Thymus (tissue), 14 donors: ENCODE measurements at places on chromosomes 11 and 22. TPM values are rescaled to one million over a fixed set of nuclear protein-coding genes. Genes with fewer than 3 reads are reported as not detected.
A peak's percentile ranks its signal among the peaks of the same experiment; 100 is the strongest.

SCARF2 gene
- polyA plus RNA-seq: 1.3 TPM

KRTAP5-1 gene
- polyA plus RNA-seq: not detected

TTC9C gene
- 34.9 TPM for polyA plus RNA-seq

KLHDC7B gene
- polyA plus RNA-seq: 23.4 TPM

AIFM3 gene
- polyA plus RNA-seq: 3.3 TPM

TTC28 gene
- 2.0 TPM for polyA plus RNA-seq

GATD1 gene
- polyA plus RNA-seq: 31.2 TPM

OR5T2 gene
- not detected for polyA plus RNA-seq

KCNK4 gene
- not detected for polyA plus RNA-seq

- H3K27ac ChIP-seq: no peak overlapping the region
- H3K4me3 ChIP-seq: no peak overlapping the region
- DNase-seq: no peak
- no peaks in the 10 kb centered on the region for H3K36me3 ChIP-seq
Measured at GRCh38 chr11:95138448-95138847, 48.8 kb downstream of the ENDOD1 start.

DNA sequence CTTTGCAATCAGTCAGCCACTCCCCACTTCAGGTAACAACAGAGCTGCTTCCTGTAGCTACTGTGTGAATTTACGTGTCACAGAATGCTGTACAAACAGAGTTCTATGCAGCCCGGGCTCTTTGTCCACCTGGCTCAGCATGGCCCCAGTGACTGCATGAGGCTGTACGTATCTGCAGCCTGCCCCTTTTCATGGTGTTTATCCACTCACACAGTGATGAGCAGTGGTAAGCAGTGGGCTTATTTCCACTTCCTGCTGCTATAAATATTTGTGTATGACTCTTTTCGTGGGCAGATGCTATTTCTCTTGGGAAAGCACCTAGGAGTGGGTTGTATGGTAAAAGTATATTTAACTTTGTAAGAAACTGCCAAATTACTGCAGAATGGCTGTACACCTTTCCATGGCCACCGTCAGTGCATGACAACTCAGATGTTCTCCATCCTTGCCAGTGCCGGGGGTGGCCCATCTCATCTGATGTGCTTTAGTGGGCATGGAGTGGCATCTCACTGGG lies 43.3 kb downstream of the MYEOV start:
- H3K4me3 ChIP-seq: no peak overlapping the region
- no peaks in the 10 kb centered on the region for H3K4me1 ChIP-seq
- no peaks in the 10 kb centered on the region for H3K36me3 ChIP-seq
- DNase-seq: peak; percentile 39

DNA sequence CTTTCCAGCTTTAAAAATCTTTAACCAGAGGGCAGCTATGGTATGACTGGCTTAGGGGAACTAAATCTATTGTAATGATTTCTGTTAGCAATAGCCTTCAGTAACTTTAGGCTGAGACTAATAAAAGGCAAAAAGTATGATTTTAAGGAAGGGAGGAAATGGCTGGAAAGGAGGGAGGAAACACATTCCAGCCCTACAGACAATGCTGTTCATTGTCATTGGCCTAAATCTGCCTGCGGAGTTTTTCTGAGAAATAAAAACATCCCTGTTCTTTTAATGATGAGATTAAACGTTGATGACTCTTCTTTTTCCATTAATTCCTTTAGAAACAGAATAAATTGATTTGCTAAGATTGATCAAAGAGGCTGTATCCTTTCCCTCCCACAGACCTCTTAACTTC lies 99.6 kb upstream of the GRAMD1B start:
- no peaks in the 10 kb centered on the region for H3K4me1 ChIP-seq
- no peaks in the 10 kb centered on the region for H3K36me3 ChIP-seq
- no peaks in the 10 kb centered on the region for H3K27me3 ChIP-seq
- no peak overlapping the region for H3K27ac ChIP-seq
- no peak for DNase-seq

GRCh38 chr11:17839450-17839849 lies 104.9 kb downstream of the KCNC1 start:
- H3K27ac ChIP-seq: no peak overlapping the region
- peaks cover 8% of the 10 kb centered on the region for H3K4me1 ChIP-seq
- H3K4me3 ChIP-seq: no peak overlapping the region
- H3K27me3 ChIP-seq: no peaks in the 10 kb centered on the region

- peaks cover 15% of the 10 kb centered on the region for H3K36me3 ChIP-seq
- H3K4me1 ChIP-seq: peaks cover 31% of the 10 kb centered on the region
- peaks cover 12% of the 10 kb centered on the region for H3K27me3 ChIP-seq
- peak within 1 kb of the TSS; percentile 78 for H3K27ac ChIP-seq
Measured at GRCh38 chr11:66546368-66546965, at the start of gene ACTN3. ACTN3 (plus strand) TSS chr11:66546903; CDS start chr11:66546938, 35 bp downstream.

GRCh38 chr11:113278925-113279324 lies 35.5 kb upstream of the TTC12 start:
- H3K4me3 ChIP-seq: no peak overlapping the region
- no peaks in the 10 kb centered on the region for H3K4me1 ChIP-seq
- DNase-seq: no peak
- H3K27me3 ChIP-seq: no peaks in the 10 kb centered on the region

GRCh38 chr11:16326679-16327297 lies 29.6 kb downstream of the SOX6 start:
- no peak overlapping the region for H3K4me3 ChIP-seq
- no peaks in the 10 kb centered on the region for H3K36me3 ChIP-seq
- DNase-seq: no peak
- no peaks in the 10 kb centered on the region for H3K27me3 ChIP-seq

DNA sequence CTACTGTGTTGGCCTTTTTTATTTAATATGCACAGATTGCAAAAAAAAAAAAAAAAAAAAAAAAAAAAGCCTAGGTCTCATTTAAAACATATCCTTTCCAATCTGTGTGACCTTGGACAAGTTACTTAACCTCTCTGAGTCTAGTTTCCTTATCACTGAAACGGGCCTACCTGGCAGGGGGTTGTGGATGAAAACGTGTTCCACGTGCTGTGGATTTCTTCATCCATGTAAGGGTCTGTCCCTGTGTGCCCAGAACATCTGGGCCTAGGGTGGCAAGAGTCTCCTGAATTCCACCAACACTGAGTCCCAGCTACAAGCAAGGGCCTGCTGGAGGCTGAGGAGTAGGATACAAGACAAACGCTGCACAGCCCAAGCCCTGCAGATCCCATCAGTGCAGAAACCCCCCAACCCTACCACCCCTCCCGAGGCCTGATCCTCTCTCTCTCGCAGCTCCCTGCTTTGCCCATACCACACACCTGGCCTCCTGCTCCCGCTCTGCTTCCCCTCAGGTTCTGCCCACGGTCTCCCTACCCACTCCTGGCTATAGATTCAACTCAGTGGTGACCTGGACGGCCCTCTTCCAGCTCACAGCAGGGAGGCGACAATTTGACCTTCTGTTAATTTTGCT lies 4.7 kb upstream of the GNAZ start:
- no peak overlapping the region for H3K4me3 ChIP-seq
- no peaks in the 10 kb centered on the region for H3K36me3 ChIP-seq
- H3K27ac ChIP-seq: no peak overlapping the region
- H3K27me3 ChIP-seq: peaks cover 35% of the 10 kb centered on the region

- H3K27ac ChIP-seq: no peak overlapping the region
- peaks cover 31% of the 10 kb centered on the region for H3K27me3 ChIP-seq
- H3K4me3 ChIP-seq: no peak overlapping the region
- no peaks in the 10 kb centered on the region for H3K36me3 ChIP-seq
- H3K4me1 ChIP-seq: no peaks in the 10 kb centered on the region
Measured at GRCh38 chr11:2149864-2150847, 10.9 kb downstream of the INS start.

DNA sequence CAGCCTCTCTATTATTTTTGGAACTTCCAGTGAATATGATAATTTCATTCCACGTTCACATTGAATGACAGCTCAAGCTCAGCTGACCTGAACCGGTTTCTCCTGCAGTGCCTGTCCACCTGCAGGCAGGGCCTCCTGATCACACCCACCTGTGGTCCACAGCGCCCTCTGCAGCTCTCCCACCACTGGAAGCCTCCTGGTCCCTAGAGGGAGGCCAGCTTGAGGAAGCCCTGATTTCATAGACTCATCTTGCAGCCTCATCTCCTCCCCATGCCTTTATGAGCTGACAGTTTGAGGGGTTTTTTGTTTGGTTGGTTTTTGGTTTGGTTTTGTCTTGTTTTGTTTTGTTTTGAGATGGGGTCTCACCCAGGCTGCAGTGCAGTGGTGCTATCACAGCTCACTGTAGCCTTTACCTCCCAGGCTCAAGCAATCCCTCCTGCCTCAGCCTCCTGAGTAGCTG lies 29.9 kb upstream of the MALAT1 start:
- H3K27ac ChIP-seq: no peak overlapping the region
- H3K36me3 ChIP-seq: no peaks in the 10 kb centered on the region
- no peak overlapping the region for H3K4me3 ChIP-seq
- DNase-seq: no peak

GRCh38 chr11:13166036-13166435 lies 111.6 kb upstream of the BMAL1 start:
- no peaks in the 10 kb centered on the region for H3K36me3 ChIP-seq
- no peak overlapping the region for H3K27ac ChIP-seq
- no peak for DNase-seq
- no peak overlapping the region for H3K4me3 ChIP-seq
- H3K4me1 ChIP-seq: no peaks in the 10 kb centered on the region
- no peaks in the 10 kb centered on the region for H3K27me3 ChIP-seq

DNA sequence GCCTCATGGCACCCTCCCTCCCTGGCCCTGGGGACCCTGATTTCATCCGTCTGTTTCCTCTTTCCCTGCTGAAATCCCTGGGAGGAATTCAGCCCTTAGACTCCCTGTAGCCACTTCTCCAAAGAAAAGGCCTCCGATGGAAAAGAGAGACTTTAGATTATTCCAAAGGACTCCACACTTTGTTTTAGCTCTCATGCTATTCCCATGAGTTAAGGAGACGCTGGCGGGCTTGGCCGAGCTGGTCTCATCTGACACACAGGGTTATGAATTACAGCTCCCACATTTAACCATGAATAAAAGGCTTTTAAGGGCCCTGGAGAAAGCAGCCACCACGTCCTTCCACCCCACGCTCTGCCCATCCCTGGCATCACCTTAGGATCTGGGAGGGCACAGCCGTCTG lies 57.0 kb downstream of the ANO1 start:
- H3K27ac ChIP-seq: no peak overlapping the region
- H3K4me3 ChIP-seq: no peak overlapping the region
- H3K36me3 ChIP-seq: no peaks in the 10 kb centered on the region
- no peaks in the 10 kb centered on the region for H3K4me1 ChIP-seq
- peaks cover 5% of the 10 kb centered on the region for H3K27me3 ChIP-seq

DNA sequence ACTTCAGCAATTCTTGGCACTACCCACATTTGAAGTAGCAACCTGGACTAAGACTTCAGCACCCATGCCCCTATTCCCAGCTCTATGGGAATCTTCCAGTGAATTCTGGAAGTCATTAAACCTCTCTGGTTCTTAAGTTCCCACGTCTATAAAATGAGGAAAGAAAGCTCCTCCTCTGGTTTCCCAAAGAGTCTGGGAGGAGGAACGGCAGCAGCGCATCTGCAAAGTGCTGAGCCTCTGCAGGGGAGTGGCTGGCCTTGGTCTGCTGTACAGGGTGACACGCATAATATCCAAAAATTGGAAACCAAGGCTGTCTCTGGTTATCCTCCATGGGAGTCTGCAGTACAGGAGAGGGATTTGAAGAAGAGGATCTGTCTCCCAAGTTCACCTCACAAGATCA lies 73.6 kb upstream of the TP53I11 start:
- no peak overlapping the region for H3K4me3 ChIP-seq
- no peak overlapping the region for H3K27ac ChIP-seq
- H3K4me1 ChIP-seq: peaks cover 4% of the 10 kb centered on the region
- no peaks in the 10 kb centered on the region for H3K27me3 ChIP-seq
- H3K36me3 ChIP-seq: no peaks in the 10 kb centered on the region
- no peak for DNase-seq

- no peaks in the 10 kb centered on the region for H3K4me1 ChIP-seq
- H3K36me3 ChIP-seq: no peaks in the 10 kb centered on the region
- no peak for DNase-seq
- H3K4me3 ChIP-seq: no peak overlapping the region
Measured at GRCh38 chr22:46055911-46056545, 79.1 kb upstream of the WNT7B start.

- H3K4me1 ChIP-seq: peaks cover 8% of the 10 kb centered on the region
- no peak overlapping the region for H3K4me3 ChIP-seq
- peaks cover 33% of the 10 kb centered on the region for H3K36me3 ChIP-seq
- no peak overlapping the region for H3K27ac ChIP-seq
- H3K27me3 ChIP-seq: no peaks in the 10 kb centered on the region
- no peak for DNase-seq
Measured at GRCh38 chr11:130125638-130126037, 33.9 kb upstream of the ST14 start.

- no peaks in the 10 kb centered on the region for H3K27me3 ChIP-seq
- peak overlapping the region; percentile 22 for H3K4me3 ChIP-seq
- H3K4me1 ChIP-seq: peaks cover 18% of the 10 kb centered on the region
- peak; percentile 21 for DNase-seq
- H3K27ac ChIP-seq: no peak overlapping the region
Measured at GRCh38 chr11:128830290-128831173, 36.6 kb downstream of the KCNJ1 start.

- H3K27ac ChIP-seq: peak overlapping the region; percentile 7
- DNase-seq: no peak
- H3K4me3 ChIP-seq: no peak overlapping the region
- no peaks in the 10 kb centered on the region for H3K27me3 ChIP-seq
- no peaks in the 10 kb centered on the region for H3K36me3 ChIP-seq
Measured at GRCh38 chr22:22692707-22693530, 48.5 kb downstream of the GGTLC2 start.

- no peak overlapping the region for H3K4me3 ChIP-seq
- H3K4me1 ChIP-seq: no peaks in the 10 kb centered on the region
- no peaks in the 10 kb centered on the region for H3K36me3 ChIP-seq
- no peak overlapping the region for H3K27ac ChIP-seq
- no peaks in the 10 kb centered on the region for H3K27me3 ChIP-seq
- DNase-seq: no peak
Measured at GRCh38 chr11:80309301-80309700, 868.5 kb upstream of the TENM4 start.

- no peaks in the 10 kb centered on the region for H3K4me1 ChIP-seq
- H3K27me3 ChIP-seq: no peaks in the 10 kb centered on the region
- H3K4me3 ChIP-seq: no peak overlapping the region
- H3K36me3 ChIP-seq: peaks cover 29% of the 10 kb centered on the region
- H3K27ac ChIP-seq: no peak overlapping the region
Measured at GRCh38 chr22:24323695-24324094, 53.1 kb downstream of the SPECC1L start.

- no peak overlapping the region for H3K27ac ChIP-seq
- no peaks in the 10 kb centered on the region for H3K36me3 ChIP-seq
- no peak for DNase-seq
- no peak overlapping the region for H3K4me3 ChIP-seq
- H3K27me3 ChIP-seq: no peaks in the 10 kb centered on the region
Measured at GRCh38 chr11:85109141-85109540, 518.0 kb downstream of the DLG2 start.

DNA sequence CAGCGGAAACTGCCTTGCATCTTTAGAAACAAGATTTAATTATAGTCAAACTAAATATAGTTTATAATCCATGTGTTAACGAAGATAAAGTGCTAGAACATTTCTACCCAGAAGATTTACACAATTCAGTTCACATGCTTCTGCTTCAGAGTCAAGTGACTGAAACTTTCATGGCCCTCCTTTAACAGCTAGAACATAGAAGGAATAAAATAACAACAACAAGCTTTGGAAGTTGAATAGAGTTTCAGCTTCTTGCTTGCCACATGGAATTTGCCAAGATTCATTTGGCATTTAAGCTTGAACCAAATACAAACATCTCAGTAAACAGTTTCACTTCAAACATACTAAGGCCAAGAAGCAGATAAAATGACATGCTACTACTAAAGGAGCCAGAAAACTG lies 676.3 kb upstream of the ANO3 start:
- DNase-seq: no peak
- H3K4me1 ChIP-seq: no peaks in the 10 kb centered on the region
- no peak overlapping the region for H3K27ac ChIP-seq
- H3K4me3 ChIP-seq: no peak overlapping the region

GRCh38 chr11:116459185-116460045 lies 313.4 kb downstream of the BUD13 start:
- no peak overlapping the region for H3K27ac ChIP-seq
- no peaks in the 10 kb centered on the region for H3K27me3 ChIP-seq
- no peak for DNase-seq
- H3K4me1 ChIP-seq: no peaks in the 10 kb centered on the region
- H3K36me3 ChIP-seq: no peaks in the 10 kb centered on the region
